Stimulated activated CD8-positive, alpha-beta memory T cell treated with anti-CD3 and anti-CD28 coated beads, Interleukin-4, amount 100 ng/mL, for 24 hours (primary cell): ENCODE measurements at places on chromosomes 13 and 19.

GRCh38 chr19:10353793-10354391 lies 14.5 kb upstream of the ICAM3 start:
- DNase-seq, result peak; percentile 45

DNA sequence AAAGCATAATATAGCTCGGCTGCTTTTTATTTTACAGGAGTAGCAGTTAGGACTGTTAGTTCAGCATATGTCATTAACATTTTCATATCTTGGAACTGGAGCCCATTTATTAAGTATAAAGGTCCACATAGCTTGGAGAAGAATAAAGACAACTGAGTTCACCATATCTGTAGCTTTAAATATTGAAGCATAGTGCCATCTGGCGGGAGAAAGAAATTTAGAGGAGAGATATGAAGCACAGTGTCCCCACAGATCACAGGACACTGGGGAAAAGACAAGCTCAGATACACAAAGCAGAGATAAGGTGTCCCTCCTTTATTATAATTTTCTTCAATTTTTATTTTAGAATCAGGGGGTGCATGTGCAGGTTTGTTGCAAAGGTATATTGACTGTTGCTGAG lies 104.7 kb upstream of the FREM2 start:
- no peak for DNase-seq

- DNase-seq, result no peak
These were observed 6.8 kb downstream of the F2RL3 start for GRCh38 chr19:16895467-16896145.

DNA sequence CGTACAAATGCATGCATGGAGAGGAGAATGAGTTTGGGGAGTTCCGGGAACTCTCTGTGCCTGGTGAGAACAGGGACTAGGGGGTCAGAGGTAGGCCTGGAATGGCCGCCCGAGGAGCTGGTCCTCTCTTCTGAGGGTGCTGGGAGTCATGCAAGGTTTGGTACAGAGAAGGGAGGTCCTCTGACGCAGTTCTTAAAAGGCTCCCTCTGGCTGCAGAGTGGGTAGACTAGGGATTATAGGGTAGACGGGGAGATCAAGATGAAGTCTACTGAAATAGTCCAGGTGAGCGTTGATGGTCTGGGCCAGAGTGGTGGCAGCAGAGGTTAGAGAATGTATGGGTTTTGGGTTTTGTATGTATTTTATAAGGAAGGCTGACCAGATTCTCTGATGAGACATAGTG lies 796 bp downstream of the ZNF304 start:
- no peak for DNase-seq

DNA sequence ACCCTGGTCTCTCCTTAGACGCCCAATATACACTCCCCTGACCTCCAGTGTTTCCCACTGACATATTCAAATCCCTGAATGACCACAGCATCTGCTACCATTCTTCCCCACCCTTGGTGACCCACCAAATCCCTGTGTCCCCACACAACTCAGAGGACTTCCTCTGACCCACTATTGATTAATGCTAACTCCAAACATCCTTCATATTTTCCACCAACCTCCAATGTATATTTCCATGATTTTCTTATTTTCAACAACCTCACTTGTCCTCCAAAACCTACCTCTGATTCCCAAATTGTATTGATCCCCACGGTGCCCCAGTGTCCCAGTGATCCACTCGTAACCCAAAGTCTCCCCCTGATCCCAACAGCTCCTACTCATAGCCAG lies 526 bp upstream of the DMWD start:
- no peak for DNase-seq

DNA sequence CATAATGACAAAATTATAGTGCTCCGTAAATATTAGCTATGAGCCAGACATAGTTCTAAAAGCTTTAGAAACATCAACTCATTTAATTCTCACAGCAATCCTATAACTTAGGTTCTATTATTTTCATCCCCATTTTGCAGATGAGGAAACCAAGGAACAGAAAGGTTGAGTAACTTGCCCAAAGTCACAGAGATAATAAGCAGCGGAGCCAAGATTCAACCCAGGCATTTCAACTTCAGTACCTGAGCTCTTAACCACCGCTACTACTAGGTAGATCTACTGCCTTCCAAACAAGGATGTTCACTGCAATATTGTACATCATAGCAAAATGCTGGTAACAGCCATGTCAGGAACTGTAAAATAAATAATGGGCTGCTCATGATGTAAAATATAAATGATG lies 39.9 kb downstream of the ELF1 start:
- no peak for DNase-seq

DNA sequence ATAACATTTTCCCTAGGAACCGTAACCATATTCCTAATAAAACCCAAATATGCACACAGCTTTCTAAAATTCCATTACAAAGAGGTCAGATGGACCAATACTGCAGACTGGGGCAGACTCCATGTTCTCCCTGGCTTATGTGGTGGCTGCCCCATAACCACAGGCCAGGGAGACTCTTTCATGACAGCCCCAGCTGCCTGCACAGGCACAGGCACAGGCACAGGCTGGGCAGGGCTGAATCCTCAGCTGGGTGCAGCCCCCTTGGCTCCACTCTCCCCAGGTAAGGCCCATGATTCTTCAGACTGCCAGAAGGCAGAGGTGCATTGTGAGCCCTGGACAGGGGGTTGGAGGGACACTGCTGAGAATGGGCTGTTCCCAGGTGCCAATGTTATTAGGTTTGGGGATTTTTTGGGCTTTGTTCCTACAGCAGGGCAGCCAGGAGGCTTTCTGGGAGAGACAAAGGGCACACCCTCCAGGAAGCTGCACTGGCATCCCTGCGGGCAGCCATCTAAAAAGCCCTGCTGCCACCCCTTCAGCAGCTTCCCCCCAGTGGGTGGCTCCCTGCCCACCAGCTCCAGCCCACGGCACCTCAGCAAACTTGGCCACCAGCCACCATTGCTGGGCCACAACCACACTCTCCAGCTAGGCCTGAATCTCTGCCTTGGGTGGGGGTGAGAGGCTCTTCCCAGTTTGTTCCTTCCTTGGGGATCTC lies 20.0 kb downstream of the DOCK9 start:
- no peak for DNase-seq

- DNase-seq, result no peak
These were observed 67.9 kb downstream of the ATP11A start for GRCh38 chr13:112757759-112758086.

- no peak for DNase-seq
These were observed 5.2 kb upstream of the LRRC8E start for GRCh38 chr19:7883105-7883504.

GRCh38 chr13:105732806-105733529 lies 802.5 kb downstream of the EFNB2 start:
- DNase-seq, result no peak

GRCh38 chr13:26024558-26024957 lies 27.3 kb downstream of the SHISA2 start:
- no peak for DNase-seq

- DNase-seq, result no peak
These were observed 4.2 kb downstream of the ITPKC start for GRCh38 chr19:40721140-40721486.

- no peak for DNase-seq
These were observed 10.4 kb upstream of the F2RL3 start for GRCh38 chr19:16878181-16878965.

DNA sequence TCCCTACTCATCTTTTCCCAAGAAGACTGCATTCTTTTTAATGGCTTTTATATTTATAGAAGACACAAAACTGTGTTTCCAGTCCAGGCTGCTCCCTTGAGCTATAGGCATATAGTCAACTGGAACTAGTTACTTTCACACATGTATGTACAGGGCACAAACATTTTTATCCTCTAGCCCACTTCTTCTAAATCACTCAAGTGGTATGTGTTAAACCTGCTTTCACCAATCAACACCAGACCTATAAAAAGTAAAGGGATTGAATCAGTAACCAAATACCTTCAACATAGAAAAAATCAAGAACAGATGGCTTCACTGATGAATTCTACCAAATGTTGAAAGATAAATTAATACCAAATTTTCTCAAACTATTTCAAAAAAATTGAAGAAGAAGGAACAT lies 584.2 kb upstream of the SLITRK1 start:
- DNase-seq, result no peak

DNA sequence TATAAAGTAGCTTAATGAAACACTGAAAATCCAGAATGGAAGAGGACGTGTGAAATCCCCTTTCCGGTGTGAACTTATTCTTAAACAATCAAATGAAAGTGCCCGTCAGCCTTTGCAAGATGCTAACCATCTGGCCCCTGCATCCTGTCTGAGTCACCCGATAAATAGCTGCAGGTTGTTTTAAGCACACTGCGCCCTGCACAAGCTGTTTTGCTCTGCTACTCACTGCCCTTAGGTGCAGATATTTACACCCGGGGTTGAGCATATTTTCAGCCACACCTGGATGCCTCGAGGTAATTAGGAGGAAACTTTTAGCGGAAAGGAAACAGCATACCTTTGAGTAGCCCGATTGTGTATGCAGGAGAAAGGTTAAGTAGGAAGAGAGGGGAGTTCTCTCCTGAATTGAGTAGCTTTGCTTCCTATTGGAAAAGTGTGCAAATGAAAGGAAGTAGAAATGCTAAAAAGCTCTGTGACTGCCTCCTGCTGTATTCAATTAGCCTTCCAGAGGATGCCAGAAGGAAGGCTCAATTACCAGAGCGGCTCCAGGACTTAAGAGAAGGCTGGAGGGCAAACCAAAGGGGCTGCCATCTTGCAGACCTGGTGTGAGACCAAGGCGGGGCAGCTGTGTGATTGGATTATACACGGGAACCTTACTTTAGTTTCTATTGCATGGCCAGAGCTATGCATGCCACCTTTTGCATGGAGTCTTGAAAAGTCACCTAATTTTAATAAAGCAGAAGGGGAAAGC lies 42.5 kb downstream of the IRS2 start:
- no peak for DNase-seq

- no peak for DNase-seq
These were observed 264.5 kb downstream of the MAB21L1 start for GRCh38 chr13:35211949-35212348.

DNA sequence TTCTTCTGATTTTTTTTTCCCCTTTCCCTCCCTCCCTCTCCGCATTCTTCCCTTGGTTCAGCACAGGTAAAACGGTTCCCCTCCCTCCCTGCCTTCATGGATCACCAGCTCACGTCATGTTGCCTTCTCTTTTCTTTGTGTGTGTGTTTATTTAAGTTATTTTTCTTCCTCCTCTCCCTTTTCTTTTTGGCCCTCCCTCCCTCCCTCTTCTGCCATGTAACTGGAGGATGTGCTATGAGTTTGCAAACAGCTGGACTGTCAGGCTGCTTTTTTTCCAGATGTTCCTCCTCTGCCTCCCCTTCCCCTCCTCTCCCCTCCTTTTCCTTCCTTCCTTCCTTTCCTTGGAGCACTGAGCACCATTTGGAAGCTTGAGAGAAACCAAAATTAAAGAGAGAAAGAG lies 2.0 kb downstream of the LENG9 start:
- no peak for DNase-seq

DNA sequence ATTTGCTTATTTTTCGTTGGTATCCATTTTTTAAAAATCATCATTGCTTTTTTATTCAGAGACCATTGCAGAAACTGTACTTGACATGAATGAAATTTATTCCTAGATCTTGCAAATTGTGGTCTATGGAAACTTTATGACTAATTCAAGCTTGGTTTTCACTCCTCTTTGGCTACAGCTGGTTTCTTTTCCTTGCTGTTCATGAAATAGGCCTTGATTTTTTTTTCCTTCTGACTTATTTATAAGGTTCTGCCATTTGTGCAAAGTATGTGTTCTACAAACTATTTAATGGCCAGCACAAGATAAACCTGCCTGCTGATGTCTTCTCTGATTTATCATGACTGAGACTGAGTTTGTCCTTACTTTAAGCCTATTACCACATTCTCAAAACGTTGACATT lies 764.0 kb upstream of the SLITRK5 start:
- no peak for DNase-seq

GRCh38 chr13:88162076-88162702 lies 491.0 kb downstream of the SLITRK5 start:
- no peak for DNase-seq

DNA sequence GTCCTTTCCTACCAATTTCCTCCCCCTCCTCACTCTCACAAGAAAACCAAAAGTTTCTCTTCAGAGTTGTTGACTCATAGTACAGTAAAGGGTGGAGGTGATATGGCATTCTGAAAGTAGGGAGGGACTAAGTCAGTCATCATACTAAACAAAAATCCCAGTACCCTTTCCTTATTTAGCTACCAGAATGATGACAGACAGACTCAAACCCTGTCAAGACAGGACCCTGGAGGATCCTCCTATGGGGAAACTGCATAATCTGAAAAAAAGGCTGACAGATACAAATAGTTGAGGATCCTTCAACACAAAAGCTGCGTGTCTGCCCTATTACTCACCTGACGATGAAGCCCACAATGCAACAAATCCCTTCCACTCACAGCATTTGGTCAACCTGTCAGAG lies 55.5 kb downstream of the CYSLTR2 start:
- DNase-seq, result no peak

GRCh38 chr13:99662678-99663077 lies 161.4 kb downstream of the TM9SF2 start:
- no peak for DNase-seq

- DNase-seq, result peak; percentile 21
These were observed 899 bp downstream of the GIPC3 start for GRCh38 chr19:3586127-3586626.

DNA sequence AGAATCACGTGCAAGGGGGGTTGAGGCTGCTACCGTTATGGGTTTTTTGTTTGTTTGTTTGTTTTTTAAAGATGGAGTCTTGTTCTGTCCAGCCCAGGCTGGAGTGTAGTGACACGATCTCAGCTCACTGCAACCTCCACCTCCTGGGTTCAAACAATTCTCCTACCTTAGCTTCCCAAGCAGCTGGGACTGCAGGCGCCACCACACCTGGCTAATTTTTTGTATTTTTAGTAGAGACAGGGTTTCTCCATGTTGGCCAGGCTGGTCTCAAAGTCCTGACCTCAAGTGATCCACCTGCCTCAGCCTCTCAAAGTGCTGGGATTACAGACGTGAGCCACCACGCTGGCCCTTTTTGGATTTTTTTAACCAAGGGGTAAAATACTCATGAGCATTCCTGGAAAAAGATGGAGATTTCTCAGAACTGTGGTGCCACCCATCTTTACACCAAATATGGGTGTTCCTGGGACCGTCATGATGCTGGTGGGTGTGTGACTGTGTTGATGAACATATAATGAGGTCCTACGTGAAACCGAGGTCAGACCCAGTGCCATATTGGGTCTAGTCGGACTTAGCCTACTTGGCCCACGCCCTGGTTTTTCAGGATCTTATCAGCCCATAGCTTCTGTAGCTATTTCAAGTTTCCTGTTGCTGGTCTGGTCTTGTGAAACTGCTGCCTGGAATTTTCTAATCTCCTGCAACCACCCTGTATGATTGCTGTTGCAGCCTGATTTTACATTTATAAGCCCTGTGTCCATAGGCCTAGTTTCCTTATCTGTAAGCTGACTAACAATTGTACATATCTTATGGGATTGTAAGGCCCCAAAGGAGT lies 6.2 kb downstream of the PPP1R15A start:
- no peak for DNase-seq
